ENCODE measurements at places on chromosomes 4 and X.
A peak's percentile ranks its signal among the peaks of the same experiment; 100 is the strongest.

DNA sequence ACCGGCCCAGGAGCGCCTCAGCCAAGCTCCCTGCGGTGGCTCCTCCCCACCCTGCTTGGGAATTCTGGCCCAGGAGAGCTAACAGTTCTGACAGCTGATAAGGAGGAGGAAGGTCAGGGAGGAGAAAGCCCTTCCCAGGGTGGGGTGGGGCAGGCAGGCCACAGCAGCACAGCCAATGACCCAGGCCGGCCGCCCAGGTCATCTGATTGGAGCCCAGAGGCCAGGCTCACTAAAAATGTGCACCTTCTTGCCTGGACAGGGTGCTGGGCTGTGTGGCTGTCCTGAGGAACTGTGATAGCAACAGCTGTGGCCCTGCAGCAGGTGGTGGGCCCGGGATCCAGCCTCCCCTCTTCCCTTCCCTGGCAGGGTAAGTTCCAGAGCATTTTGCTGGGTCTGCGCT is 17.2 kb upstream of the SH3TC1 start:
- no peak for DNase-seq

GRCh38 chrX:150854856-150855255 is 43.6 kb downstream of the CD99L2 start:
- no peak for DNase-seq

- DNase-seq = no peak
These were observed 17.7 kb upstream of the AP1AR start for GRCh38 chr4:112213856-112214255.

GRCh38 chr4:87540146-87541058 is 11.2 kb upstream of the SPARCL1 start:
- DNase-seq = no peak

- DNase-seq = no peak
These were observed 41.1 kb downstream of the MAD2L1 start for GRCh38 chr4:120025516-120025915.

DNA sequence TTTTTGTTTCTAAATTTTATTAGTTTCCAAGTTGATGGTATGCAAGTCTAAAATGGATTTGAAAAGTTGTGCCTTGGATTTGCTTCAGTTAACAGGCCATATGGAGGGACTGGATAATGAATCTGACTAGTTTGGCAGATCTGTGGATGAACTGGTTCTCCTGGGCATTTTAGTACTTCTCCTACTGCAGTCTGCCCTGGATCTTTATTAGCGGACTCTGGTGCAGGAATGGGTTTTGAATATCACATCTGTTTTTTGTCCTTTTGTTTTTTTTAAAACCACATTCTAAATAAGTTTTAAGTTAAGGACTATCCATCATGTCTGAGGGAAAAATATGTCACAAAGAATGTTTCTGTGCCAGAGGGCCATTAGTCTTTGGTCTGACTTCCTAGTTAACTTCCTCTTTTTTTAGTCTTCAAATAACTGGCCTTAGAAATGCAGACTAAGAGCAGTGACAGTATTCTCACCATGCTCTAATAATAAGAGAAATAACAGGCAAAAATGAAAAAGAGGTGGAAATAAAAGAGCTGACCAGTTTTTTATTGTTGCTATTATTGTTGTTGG is 13.9 kb upstream of the DCK start:
- no peak for DNase-seq

DNA sequence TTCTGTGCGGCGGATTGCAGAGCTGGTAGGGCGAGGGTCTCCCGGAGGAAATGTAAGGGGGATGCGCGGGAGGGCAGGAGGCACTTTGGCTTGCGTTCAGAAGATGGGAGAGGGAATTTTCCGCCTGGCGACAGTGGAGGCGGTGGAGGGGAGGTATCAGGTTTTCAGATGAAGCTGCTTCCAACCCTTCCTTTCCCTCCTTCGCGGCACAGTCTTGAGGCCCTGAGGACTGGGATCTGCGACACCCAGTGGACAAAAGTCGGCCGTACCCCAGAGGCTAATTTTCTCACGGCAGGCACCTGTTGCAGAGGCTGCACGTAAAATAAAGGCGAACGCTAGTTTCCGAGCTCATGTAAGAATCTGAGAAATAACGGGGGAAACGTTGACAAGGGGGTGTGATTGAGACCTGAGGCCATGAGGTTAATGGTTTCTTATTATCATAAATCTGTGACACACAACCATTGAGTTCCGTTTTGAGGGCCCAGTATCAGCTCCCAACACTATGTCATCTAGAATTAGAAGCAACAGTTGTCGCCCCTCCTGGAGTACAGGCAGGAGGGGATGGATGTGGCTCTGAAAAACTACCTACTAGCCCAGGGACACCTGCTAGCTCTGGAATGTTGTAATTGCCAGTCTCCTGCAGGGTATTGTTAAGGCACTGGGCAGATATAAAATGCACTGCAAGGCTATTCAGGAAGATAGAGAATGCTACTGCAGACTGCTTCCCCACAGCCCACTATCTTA is 1.1 kb downstream of the ZCCHC18 start:
- peak; percentile 33 for DNase-seq

DNA sequence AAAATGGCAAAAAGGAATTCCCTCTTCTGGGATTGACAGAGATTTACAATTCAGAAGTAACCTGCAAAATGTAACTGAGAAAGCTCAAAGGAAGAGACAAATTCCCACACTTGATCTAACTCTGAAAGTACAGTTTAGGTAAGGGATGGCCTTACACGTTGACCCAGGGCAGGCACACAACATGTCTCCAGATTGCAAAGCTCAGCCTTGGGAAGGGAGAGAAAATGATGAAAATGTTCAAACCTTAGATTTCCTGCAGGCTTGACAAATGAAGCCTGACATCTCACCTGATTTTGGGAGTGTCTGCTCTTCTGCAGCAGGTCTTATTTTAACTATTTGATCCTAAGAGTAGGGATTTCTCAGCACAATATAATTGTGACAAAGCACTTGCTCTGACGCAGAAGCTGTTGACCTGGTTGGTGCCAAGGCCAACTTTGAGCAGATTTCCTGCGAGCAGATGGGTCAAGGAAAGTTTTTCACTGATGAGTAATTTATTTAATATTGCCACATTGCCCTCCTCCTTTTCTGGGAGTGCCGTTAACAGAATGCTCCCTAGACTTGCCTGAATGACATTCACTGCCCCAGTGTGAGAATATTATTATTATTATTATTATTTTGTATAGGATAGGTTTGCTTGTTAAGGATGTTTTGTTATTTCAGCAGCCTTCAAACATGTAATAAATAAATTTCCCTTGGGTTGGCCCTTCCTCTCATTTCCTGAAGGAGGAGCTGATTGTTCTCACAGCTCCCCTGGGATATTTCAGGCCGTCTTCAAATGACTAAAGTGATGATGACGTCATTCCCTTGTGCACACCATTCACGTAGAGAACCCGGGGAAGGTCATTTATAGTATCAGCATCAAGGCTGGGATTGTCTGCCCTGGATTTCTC is 157.1 kb downstream of the VEGFC start:
- no peak for DNase-seq

GRCh38 chrX:101931488-101932248 is at the start of gene ZMAT1:
ZMAT1 (minus strand) TSS chrX:101932027; CDS start chrX:101932008, 19 bp downstream.
- DNase-seq = peak; percentile 86

DNA sequence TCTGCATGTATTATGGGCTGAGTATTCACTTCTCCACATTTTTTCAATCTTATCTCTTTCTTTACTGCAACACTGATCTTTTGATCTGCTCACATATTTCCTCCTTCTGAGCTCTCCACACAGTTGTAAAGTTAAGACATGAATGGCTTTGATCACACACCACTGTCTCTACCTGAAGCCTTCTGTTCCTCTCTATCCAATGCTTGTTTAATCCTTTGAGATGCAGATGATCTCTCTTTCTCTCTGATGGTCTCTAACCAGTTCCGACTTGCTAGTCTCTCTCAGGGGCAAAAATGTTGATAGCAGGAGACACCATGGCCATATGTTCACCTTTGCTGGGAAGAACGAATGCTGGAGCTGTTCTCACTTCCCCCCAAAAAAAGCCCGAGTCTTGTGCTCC is 162.4 kb downstream of the UNC5C start:
- DNase-seq = no peak

- no peak for DNase-seq
These were observed 17.6 kb upstream of the GK start for GRCh38 chrX:30635630-30636029.

- no peak for DNase-seq
These were observed 25.0 kb upstream of the BCORL1 start for GRCh38 chrX:129957241-129958082.

GRCh38 chr4:141036786-141037185 is 96.5 kb downstream of the RNF150 start:
- DNase-seq = no peak

DNA sequence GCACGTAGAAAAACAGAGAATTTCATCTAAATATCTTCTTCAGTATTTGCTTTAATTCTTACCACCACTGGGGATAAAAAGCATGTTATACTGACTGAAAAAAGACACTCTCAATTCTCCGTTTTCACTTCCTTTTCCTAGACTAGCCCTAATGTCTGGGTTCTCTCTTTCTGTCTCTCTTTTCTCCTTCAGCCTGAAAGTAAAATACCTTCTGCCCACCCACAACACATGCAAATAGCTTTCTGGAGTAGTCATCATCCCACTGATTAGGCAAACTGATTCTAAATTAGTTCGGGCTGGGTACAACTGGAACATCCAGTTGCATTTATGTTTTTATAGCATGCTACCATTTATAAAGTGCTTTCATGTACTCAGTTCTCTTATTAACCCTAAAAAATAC is 142.4 kb upstream of the ANKRD50 start:
- DNase-seq = no peak

DNA sequence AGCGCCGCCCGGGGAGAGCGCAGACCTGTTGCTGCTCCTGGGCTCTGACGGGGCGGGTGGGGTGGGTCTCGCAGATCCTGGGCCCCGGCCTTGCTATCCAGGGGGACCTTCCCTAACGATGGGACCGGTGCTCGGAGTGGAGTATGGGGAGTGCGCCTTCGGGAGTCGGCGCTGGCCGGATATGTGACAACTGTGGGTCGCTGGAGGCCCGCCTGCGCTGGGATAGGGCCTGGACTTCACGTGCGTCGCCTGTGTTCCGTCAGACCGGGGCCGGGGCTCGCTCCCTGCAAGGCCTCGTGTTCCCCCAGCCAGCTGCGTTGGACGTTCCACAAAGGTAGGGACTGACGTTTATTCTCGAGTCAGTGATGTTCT is 1.3 kb downstream of the TBL1X start:
- peak; percentile 6 for DNase-seq

DNA sequence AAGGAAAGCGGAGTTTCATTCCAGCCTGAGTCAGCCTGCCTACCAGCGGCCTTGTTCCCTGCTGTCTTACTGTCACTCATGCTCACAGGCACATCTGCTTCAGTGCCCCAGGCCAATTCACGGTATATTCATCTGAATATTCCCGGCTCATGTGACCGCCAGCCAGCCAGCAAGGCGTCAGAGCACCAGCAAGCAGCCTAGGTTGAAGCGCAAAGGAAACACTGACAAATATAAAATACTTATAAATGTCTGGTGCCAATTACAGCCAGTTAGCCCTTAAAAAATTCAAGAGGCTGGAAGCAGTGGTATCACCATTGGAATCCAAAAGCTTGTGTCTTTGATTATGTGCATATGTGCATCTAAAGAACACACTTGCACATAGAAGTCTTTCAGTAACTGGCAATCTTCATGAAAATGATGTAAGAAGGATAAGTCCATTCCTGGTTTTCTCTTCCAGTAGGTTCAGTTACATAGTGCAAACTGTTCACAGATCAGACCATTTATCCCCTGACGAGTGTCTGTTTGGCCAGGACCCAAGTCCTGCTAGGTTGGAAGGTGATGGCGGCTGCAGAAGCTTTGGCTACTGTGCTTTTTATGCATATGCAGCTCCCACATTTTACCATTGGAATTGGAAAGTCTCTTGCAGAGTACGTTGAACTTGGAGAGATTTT is 61.3 kb downstream of the LUZP4 start:
- no peak for DNase-seq

DNA sequence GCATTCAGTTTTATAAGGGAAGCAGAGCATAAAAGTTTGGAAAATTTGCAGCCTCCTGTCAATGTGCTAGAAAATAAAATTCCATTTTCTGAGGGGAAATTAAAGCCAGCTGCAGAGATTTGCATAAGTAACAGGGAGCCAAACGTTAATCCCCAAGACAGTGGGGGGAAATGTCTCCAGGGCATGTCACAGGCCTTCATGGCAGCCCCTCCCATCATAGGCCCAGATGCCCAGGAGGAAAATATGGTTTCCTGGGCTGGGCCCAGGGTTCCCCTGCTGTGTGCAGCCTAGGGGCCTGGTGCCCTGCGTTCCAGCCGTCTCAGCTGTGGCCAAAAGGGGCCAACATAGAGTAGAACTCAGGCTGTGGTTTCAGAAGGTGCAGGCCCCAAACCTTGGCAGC is 9.3 kb downstream of the RNF4 start:
- DNase-seq = no peak

DNA sequence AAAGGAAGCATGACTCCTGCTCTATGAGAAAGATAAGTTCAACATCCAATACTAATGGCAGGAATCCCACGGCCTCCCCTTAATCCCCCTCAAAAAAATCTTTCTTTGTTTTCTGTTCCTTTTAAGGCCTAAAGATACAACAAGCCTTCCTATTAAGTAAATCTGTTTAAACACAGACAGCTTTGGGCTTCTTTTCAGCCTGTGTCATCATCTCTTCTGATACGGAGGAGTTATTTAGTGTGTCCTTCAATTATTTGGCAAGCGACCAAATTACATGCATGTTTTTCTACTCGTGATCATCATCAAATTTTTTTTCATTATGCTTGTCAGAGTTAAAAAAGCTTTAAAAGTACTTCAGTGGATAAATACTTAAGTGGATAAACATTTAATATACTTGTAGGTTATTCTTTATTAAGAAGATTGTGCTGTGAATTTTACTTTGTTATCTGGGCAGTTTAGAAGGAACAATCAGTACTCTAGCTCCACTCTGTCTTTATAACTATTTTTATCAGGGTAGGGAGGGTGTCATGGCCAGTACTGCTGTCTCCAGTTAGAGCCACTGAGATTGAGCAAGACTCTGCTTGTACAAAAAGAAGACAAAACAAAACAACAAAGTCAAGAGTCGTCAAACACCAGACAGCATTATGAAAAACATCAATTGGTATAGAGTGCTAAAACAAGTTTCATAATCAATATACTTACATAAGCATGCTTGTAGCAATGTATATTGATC is 210.7 kb downstream of the PRR32 start:
- no peak for DNase-seq

DNA sequence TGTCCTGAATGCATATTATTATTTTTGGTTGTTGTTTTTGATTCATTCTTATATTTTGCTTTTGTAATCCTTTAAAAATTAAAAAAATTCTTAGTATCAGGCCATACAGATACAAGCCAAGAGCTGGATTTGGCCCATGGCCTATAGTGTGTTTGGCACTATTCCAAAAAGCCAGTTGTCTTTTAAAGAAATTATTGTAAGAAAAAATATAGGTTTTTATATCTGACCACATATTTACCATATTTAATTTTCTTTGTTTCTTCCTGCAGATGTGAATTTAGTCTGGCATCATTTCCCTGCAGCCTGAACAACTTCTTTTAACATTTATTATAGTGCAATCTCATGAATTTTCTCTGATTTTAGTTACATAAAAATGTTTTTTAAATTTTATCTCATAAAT is 652.8 kb upstream of the NR3C2 start:
- DNase-seq = no peak

All from activated T-cell treated with anti-CD3 and anti-CD28 coated beads for 1 hour (primary cell).